ENCODE measurements at places on chromosomes 11 and 22.
A peak's percentile ranks its signal among the peaks of the same experiment; 100 is the strongest.

DNA sequence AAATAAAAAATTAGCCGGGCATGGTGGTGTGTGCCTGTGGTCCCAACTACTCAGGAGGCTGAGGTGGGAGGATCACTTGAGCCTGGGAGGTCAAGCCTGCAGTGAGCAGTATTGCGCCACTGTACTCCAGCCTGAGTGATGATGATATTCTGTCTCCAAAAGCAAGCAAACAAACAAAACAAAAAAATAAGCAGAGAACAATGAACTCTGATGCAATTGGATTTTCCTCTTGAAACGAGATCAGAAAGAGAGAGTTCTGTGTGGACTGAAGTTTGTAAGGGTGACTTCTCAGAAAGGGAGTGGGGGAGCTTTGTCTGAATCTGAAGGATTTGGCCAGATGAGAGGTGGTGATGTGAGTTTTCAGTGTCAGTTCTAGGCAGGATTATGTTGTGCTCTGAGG, 6.0 kb upstream of the TMEM123 start:
- no peak for DNase-seq

- no peak for DNase-seq
Measured at GRCh38 chr11:61361237-61361740, 393 bp downstream of the CYB561A3 start.

- DNase-seq: no peak
Measured at GRCh38 chr11:86596861-86597586, 75.4 kb downstream of the ME3 start.

DNA sequence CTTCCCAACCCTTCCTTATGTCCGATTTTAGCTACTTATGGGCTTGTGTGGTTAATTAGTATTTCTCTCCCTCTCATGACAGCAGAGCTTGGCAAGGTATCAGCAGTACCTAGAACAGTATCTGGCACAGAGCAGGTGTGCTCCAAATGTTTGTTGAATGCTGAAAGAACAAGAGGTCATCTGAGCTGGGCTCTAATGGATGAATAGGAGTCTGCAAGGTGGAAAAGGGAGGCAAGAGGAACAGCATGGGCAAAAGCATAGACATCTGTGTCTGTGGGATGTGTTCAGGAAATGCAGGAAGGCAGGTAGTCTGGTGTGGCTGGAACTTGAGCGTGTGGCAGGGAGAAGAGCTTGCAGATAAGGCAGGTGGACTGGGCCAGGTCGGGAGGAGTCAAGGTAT, 19.0 kb downstream of the PRG3 start:
- no peak for DNase-seq

DNA sequence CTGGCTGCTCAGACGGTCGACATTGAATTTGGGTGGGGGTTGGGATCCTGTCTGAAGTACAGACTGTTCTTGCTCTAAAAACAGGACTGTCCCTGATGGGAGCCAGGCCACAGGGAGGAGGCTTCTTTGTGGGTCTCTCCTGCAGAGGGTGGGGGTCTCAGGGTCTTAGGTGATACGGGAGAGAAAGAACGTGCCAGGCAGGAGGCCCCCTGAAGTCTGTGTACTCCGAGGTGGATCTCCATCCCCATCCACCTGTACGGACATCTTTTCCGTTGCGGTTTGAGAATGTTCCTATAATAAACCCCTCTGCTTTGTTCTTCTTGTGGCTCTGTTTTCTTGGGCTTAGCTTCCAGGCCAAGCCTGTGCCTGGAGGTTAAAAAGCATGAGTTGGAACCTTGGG, 15.9 kb downstream of the PSMD13 start:
- DNase-seq: no peak

DNA sequence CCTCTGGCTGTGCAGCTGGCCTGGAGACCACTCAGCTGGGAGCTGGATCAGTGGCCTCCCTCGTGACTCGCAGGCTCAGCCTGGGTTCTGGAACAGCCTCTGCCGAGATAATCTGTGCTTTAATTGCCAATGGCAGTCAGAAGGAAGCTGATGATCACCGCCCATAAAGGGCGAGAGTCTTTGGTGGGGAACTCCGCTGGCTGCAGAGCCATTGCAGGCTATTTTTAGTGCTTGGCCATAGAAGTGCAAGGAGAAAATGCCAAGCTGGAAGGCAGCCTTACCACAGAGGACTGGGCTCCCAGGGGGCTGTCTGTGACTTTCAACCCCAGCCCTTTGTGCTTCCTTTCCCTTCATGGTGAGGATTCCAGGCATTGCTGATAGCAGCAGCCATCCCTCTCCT, 62.2 kb upstream of the TENM4 start:
- DNase-seq: no peak

DNA sequence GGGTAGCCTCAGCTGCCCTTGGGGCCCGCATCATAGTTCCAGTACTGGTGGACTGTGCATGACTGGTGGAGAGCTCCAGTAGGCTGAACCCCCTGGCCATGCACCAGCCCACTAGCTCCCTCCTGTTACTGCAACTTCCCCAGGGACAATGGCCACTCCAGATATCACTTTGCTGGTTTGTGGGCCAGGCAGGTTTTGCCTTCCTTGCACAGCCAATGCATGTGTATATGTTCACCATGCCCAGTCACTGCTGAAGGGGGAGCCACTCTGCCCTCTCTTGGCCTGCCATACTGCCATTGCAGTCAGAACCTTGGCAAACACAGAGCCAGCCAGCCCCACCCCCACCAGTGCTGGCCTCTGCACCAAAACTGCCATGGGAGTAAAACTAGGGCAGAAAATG, 2095.3 kb upstream of the RAG2 start:
- DNase-seq: no peak

GRCh38 chr11:108966978-108967377, 302.1 kb downstream of the DDX10 start:
- DNase-seq: no peak

GRCh38 chr11:105862736-105863367, 159.2 kb downstream of the MSANTD4 start:
- DNase-seq: no peak

DNA sequence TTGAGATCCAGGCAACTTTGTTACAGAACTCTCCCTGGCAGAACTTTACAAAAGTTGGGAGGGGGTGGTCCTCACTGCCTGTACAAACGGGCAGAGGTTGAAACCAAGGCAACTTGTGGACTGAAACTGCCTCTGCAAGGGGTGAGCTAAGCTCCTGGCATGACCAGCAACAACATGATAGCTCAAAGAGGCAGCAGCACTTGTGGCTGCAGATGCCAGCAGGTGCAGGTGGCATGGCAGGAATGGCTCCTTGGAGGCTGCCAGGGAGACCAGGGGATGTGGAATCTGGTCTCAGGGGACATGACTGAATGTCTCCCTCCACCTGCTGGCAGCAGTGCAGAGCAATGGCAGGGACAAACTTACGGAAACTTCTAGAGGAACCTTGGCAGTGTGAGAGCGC, 38.8 kb upstream of the PHF21A start:
- no peak for DNase-seq

- no peak for DNase-seq
Measured at GRCh38 chr11:57804466-57804865, 42.9 kb downstream of the CTNND1 start.

DNA sequence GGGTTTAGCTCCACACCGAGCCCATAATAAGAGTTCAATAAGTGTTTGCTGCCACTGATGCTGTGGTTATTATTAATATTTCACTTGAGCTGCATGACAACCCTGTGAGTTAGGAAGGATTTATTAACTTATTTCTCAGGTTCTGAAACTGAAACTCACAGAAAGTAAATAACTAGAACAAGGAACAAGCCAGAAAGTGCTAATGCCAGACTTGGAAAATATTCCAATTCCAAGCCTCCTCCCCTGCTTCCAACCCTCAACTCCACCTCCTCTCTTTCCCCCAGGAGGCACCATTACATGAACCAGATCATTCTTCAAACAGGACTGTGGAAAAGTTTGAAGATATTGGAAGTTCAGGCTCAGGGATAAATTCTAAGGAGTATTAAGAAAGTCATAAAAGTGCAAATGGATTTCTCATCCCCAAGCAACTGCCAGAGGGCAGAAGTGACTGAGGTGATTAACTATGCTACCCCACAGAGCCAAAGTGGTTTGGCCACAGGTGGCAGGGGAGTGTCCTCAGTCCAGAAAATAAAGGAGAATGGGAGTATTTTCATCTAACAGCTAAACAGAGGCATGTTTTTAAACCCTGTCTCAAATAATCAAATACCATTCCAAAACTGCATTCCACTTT, 3.2 kb upstream of the FJX1 start:
- DNase-seq: no peak

DNA sequence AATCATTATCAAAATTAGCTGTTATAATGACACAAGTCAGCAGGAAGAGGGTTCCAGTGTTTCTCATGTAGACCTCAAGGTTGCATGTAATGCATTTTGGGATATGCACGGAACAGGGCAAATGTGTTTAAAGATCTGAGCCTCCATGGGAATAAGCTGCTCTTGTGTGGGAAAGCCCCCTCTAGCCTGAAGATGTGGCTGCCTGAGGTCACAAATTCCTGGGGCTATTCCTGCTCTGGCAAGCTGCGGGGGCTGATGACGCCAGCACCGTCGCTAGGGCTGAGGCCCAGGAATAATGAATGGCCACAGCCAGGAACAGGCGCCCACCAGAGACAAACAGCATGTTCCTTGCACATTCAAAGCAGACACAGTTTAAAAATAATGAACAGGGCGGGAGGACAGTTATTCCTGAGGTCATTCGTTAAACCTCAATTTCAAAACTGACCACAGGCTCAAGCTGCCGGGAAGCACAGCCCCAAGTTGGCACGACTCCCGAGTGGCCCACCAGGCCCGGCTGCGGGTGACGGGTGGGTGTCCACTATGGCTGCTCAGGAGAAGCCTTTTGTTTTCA, 11.7 kb downstream of the OSBPL5 start:
- DNase-seq: no peak

DNA sequence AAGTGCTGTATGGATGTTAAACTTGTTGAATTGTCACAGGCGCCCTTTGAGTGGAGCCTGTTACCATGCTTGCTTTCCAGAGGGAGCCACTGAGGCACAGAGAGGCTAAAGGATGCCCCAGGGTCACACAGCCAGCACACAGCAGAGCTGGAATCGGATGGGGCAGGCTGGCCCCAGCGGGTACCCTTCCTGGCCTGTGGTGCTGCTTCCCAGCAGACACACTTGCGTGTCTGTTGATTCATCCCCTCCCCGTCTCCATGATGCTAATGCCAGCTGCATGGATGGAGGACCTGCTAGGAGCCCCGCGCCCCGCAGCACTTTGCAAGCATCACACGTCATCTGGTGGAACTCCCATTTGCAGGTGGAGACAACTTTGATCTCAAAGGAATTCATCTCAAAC, 52.4 kb upstream of the SHISAL1 start:
- DNase-seq: no peak

DNA sequence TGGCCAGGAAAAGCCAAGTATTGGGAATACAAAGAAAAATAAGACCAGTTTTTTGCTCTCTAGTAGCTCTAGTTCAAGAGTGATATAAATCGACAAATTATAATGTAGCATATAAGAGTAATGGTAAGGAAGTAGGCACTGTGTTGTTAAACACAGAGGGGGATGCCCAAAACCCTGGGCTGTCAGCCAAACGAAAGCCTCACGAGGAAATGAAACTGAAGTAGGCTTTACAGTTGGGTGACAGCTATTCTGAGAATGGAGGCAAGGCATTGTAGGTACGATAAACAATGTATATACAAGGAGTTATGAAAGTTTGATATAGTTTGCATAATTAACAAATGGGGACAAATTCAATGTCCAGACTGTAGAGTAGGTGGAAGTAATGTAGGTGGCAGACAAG, 176.4 kb downstream of the FAM181B start:
- no peak for DNase-seq

- no peak for DNase-seq
Measured at GRCh38 chr11:14269692-14270573, 89.0 kb downstream of the RRAS2 start.

GRCh38 chr22:22683668-22684361, 39.4 kb downstream of the GGTLC2 start:
- no peak for DNase-seq

DNA sequence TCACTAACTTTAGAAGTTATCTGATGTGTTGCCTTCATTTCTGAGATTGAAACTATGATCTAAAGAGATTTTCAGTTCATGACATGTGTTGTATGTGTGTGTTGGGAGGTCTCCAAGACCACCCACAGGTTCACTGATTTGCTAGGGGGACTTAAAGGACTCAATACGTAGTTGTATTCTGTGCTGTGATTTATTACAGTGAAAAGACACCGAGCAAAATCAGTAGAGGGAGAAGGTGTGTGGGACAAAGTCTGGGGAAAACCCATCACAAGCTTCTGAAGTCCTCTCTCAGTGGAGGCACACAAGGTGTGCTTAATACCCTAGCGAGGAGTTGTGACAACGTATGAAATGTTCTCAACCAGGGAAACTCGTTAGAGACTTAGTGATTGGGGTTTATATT, 35.6 kb downstream of the RNF169 start:
- DNase-seq: no peak

GRCh38 chr11:1733009-1733715, 17.2 kb downstream of the IFITM10 start:
- no peak for DNase-seq

DNA sequence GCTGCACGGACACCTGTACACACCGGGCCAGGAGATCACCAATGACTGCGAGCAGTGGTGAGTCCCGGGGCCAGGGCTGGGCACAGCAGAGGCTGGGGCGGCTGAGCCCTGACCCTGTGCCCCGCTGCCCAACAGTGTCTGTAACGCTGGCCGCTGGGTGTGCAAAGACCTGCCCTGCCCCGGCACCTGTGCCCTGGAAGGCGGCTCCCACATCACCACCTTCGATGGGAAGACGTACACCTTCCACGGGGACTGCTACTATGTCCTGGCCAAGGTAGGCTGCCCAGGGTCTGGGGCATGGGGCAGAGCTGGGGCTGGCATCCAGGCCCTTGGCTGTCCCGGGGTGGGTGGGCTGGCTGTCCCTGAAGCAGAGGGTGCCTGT, 7.7 kb downstream of the MUC2 start:
- no peak for DNase-seq

GRCh38 chr11:95432714-95433503, 201.9 kb upstream of the SESN3 start:
- DNase-seq: no peak

DNA sequence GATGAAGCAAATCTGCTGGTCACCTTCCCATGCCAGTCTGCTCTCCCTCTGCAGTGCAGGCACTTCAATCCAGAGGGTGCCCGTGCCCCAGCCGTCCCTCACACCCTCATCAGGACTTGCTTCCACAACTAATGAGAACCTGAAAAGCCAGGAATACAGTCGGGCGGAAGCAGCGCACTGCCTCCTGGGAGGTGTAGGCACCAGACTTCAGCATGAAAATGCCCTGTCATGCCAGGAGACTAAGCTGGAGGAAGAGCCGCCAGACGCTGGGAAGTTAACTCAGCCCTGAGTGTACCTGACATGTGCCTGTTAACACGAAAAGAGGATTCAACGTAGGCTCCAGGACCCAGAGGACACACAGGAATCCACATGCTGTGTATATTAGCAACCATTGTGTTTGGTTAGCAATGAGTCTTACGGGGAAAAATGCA, 40.1 kb upstream of the FLI1 start:
- DNase-seq: peak; percentile 31

GRCh38 chr11:67389477-67389876, 2.3 kb upstream of the RAD9A start:
- no peak for DNase-seq
